ENCODE measurements at places on chromosomes 16 and 17.

DNA sequence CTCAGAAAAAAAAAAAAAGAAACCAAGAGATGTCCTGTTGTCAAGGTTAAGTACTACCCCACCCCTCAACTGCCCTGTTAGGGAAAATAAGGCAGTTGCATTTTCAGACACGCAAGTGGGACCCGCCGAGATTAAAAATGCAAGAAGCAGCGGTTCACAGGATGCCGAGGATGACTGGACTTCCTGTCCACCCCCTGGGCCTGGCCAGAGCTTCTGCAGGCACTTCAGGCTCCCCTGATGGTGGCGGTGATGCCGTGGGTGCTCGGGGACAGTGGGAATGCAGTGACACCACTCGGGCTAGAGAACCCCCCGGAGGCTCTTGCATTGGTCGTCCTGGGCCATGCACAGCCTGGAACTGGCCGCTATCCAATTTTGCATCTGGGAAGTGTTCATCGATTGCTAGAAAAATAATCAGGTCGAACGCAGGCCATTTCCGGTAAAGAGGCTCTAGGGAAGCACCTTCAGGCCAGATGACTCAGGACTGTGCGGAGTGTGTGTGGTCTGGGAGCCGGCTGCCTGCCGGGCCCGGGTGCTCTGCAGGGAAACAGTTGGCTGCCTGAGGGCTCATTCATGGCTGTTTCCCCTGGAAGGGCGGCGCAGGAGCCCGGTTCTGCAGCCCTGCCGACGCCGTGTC is 13.4 kb upstream of the CRISPLD2 start:
- H3K36me3 ChIP-seq: no peaks in the 10 kb centered on the region
- peak; percentile 66 for DNase-seq
- H3K4me1 ChIP-seq: peaks cover 7% of the 10 kb centered on the region
- peak overlapping the region; percentile 46 for H3K27ac ChIP-seq
- H3K27me3 ChIP-seq: no peaks in the 10 kb centered on the region
- H3K4me3 ChIP-seq: peak overlapping the region; percentile 4

GRCh38 chr17:65173284-65173793 is 36.2 kb downstream of the RGS9 start:
- no peak for DNase-seq
- no peaks in the 10 kb centered on the region for H3K36me3 ChIP-seq
- H3K4me3 ChIP-seq: no peak overlapping the region
- no peaks in the 10 kb centered on the region for H3K27me3 ChIP-seq
- H3K27ac ChIP-seq: no peak overlapping the region

DNA sequence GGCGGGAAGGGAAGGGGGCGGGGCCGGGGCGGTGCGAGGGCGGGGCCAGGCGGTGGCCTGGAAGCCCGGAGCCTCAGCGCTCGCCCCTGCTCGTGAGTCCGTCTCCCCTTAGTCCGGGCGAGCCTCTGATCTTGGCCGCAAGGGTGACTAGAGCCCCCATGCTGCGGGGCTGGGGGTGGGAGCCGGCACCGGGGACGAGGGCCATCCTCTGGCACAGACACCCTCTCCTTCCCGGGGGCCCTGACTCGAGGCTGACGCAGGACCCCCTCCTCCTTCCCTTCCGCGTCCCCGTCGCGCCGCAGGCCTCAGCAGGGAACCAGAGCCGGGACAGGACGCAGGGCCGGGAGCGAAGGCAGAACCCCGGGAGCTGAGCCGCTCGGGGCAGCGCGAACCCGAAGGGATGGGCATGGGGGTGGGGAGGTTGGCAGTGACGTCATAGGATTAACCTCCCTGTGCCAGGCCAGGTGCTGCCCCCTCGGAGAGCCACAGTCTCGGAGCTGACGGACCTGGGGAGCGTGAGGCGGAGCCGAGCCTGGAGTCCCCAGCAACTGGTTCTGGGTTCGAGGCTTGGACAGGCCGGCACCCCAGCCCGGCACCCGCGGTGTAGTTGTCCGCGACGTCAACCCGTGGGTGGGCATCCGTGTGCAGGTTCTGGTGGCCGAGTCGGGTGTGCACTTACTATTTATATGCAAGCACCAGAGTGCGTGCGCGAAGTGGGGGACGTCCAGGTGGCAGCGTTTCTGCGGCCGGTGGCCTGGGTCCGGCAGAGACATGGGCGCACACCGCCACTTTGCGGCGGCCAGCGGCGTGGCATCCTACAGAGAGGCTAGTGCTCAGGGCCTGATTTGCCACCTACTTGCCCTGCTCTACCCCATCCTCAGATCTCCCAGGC is 503 bp upstream of the PLCD3 start:
- H3K4me1 ChIP-seq: peaks cover 48% of the 10 kb centered on the region
- H3K4me3 ChIP-seq: peak overlapping the region; percentile 63
- H3K27ac ChIP-seq: peak overlapping the region; percentile 89

DNA sequence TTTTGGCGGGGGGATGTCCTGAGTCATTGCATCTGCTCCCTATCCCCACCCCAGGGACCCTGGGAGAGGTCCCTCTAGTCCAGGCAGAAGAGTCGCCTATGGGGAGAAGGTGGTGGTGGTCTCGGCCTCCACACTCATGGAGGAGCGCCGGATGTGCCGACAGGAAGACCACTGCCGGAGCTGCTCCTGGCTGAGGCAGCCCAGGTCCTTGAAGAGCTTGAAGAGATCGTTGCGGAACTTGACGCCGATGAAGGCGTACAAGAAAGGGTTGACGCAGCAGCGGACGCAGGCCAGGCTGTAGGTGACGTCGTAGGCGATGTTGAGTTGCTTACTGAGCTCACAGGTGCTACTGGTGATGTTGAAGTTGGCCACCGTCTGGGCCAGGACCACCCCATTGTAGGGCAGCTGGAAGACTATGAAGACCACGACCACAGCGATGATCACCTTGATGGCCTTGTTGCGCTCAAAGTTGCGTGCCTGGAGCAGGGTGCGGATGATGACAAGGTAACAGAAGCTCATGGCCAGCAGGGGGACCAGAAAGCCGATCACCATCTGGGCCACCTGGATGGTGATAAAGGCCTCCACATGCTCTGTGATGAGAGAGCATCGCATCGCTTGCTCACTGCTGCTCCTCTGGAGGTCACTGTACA is 10.5 kb downstream of the CCR7 start:
- peak overlapping the region; percentile 83 for H3K27ac ChIP-seq
- no peak overlapping the region for H3K4me3 ChIP-seq
- no peaks in the 10 kb centered on the region for H3K36me3 ChIP-seq
- peaks cover 97% of the 10 kb centered on the region for H3K4me1 ChIP-seq
- no peaks in the 10 kb centered on the region for H3K27me3 ChIP-seq

GRCh38 chr16:20042848-20043247 is 30.8 kb downstream of the GPR139 start:
- no peak overlapping the region for H3K4me3 ChIP-seq
- H3K4me1 ChIP-seq: no peaks in the 10 kb centered on the region
- no peaks in the 10 kb centered on the region for H3K27me3 ChIP-seq
- H3K36me3 ChIP-seq: no peaks in the 10 kb centered on the region
- no peak for DNase-seq
- no peak overlapping the region for H3K27ac ChIP-seq

DNA sequence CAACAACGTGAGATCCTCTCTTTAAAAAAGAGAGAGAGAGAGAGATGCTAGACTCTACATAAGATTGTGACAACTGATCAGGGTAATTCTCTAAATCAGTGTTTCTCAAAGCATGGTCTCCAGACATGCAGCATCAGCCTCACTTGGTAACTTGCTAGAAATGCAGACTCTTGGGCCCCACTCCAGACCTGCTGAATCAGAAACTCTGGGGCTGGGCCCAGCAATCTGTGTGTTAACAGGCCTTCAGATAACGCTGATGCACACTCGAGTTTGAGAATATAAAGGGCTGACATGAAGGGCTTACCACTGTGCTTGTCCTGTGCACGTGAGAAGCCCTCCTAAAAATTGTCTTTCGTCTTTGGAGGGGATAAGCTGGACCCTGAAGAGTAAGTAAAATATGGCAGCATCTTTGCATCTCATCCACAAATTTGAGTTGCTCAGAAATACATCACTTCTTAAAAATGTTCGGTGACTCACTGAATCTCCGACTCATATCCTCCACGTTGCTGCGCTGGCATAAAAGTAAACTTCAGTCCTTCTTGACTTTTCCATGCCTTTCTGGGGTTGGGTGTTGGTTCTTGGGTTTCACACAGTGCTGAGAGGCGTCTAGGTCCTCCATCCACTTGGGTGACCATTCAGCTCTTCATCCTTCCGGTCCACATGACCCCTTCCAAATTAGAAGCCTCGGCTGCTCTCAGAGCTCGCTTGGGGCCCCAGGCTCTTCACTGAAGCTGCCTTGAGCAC is 26.1 kb upstream of the KDM8 start:
- no peak overlapping the region for H3K27ac ChIP-seq
- DNase-seq: no peak
- H3K4me3 ChIP-seq: no peak overlapping the region
- no peaks in the 10 kb centered on the region for H3K36me3 ChIP-seq
- H3K4me1 ChIP-seq: peaks cover 4% of the 10 kb centered on the region

DNA sequence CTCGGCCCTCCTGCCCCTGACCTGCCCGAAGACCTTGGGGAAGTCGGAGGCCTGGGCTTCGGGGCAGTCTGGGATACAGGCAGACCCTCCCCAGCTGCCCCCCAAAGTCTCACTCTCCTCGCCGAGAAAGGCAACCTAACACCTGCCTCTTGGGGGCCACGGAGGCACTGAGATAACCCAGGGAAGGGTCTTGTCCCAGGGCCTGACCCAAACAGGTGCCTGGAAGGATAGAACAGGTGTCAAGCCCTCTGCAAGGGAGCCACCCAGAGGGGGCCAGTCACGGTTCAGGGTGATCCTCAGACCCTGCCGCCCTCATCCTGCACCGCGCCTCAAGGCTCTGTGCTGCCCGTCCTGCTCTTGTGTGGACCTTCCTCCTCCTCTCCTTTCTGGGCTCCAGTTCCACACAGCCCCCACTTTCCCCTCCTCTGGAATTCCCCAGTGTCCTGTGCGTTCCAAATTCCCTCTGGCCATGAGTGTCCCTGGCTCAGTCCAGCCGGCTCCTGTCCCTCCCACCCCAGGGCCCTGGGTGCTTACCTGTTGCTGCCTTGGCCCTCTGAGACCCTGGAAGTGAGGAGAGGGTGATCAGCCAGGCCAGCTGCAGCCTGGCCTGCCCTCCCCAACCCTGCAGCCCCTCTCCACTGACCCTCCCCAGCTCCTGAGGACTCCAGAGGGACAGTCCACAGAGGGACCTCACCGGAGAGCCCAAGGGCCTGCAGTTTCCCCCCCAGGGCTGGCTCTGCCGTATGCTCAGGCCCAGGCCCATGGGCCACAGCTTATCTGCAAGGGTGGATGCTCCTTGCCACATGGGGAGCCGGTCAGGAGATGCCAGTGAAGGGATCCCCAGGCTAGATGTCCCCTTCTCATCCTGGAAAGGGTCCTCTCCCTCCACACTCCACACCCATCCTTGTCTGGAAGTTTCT is 3.8 kb downstream of the PRSS27 start:
- H3K27me3 ChIP-seq: peaks cover 6% of the 10 kb centered on the region
- no peak overlapping the region for H3K4me3 ChIP-seq
- H3K36me3 ChIP-seq: no peaks in the 10 kb centered on the region
- DNase-seq: no peak
- no peak overlapping the region for H3K27ac ChIP-seq
- peaks cover 24% of the 10 kb centered on the region for H3K4me1 ChIP-seq

- H3K4me1 ChIP-seq: no peaks in the 10 kb centered on the region
- no peak overlapping the region for H3K27ac ChIP-seq
- H3K27me3 ChIP-seq: no peaks in the 10 kb centered on the region
- H3K4me3 ChIP-seq: no peak overlapping the region
Observed at GRCh38 chr17:36683387-36683786, 82.0 kb downstream of the MRM1 start.

GRCh38 chr16:62135446-62135845 is 99.2 kb upstream of the CDH8 start:
- no peaks in the 10 kb centered on the region for H3K27me3 ChIP-seq
- no peak overlapping the region for H3K4me3 ChIP-seq
- H3K27ac ChIP-seq: no peak overlapping the region
- no peaks in the 10 kb centered on the region for H3K36me3 ChIP-seq
- no peaks in the 10 kb centered on the region for H3K4me1 ChIP-seq
- DNase-seq: no peak

GRCh38 chr17:82004517-82005455 is 17.9 kb downstream of the CENPX start:
- H3K4me1 ChIP-seq: peaks cover 12% of the 10 kb centered on the region
- no peaks in the 10 kb centered on the region for H3K36me3 ChIP-seq
- no peak overlapping the region for H3K27ac ChIP-seq

DNA sequence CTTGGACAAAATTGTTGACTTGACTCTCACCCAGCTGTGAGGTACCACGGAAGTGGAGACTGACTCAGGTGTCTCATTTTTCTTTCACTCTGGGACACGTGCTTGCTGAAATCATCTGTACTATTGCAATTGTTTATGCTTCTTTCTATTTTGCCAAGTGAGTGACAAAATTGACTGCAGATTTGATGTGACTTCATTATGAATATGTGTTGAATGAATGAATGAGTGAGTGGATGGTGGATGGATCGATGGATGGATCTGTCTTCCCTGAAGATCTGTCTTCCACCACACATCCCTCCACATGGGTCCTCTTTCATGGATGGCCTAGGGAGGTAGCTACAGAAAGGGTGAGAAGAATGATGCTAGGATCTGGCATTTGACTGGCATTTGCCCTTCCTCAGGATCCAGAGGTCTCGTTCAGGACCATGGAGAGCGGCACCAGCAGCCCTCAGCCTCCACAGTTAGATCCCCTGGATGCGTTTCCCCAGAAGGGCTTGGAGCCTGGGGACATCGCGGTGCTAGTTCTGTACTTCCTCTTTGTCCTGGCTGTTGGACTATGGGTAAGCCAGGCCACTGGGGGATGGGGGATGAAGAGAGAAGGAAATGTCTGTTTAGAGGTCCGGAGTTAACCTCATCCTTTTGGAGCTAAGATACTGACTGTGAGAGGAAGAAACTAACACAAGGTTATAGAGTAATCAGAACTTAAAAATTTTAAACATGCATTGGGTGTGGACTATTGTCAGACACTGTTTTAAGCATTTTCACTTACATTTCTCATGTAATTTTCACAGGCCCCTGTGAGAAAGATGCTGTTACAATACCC is 12.7 kb downstream of the SLC5A11 start:
- H3K27me3 ChIP-seq: no peaks in the 10 kb centered on the region
- no peak overlapping the region for H3K27ac ChIP-seq
- peaks cover 6% of the 10 kb centered on the region for H3K4me1 ChIP-seq
- peak; percentile 52 for DNase-seq
- no peaks in the 10 kb centered on the region for H3K36me3 ChIP-seq
- H3K4me3 ChIP-seq: no peak overlapping the region

GRCh38 chr16:69523566-69524305 is 42.0 kb upstream of the NFAT5 start:
- DNase-seq: no peak
- H3K36me3 ChIP-seq: no peaks in the 10 kb centered on the region
- H3K4me1 ChIP-seq: no peaks in the 10 kb centered on the region
- no peak overlapping the region for H3K4me3 ChIP-seq
